ENCODE measurements at places on chromosomes 2 and 18. TPM values are rescaled to one million over a fixed set of nuclear protein-coding genes. Genes with fewer than 3 reads are reported as not detected.
A peak's percentile ranks its signal among the peaks of the same experiment; 100 is the strongest.

The TRIM43 gene
- total RNA-seq = 6.3 TPM

GRCh38 chr2:64643838-64644457 is 9.8 kb downstream of the SERTAD2 start:
- no peak for DNase-seq

DNA sequence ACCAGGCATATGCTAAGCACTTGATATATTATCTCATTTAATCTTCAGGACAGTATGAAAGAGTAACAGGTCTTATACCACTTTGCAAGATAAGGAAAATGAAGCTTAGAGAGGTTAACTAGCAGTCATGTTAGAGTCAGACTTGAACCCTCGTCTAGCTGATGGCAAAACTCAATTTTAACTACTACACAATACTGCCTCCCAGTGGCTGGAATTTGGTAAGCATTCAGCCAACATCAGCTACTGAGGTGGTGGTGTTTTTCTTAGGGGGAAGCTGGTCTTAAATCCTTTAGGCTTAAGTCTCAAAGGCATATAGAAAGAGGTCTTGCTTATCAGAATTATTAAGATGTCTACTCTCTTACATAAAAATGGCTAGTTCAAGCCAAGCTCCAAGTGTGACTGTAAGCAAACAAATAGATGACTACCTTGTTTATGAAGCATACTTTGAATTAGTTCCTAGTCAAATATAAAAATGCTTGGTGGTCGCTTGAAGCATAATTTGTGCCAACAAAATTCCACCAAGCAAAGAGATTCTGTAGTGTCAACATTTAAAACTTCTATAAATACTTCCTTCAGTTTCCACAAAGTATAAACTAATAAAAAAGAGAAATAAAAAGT is 325.4 kb upstream of the FIGN start:
- DNase-seq = peak; percentile 8

The GREB1L gene
- total RNA-seq = 7.6 TPM

The HES6 gene
- total RNA-seq = 56.0 TPM

GRCh38 chr18:10051877-10052631 is 138.2 kb downstream of the VAPA start:
- peak; percentile 3 for DNase-seq

- DNase-seq = no peak
These were observed 11.0 kb upstream of the PLEKHM3 start for GRCh38 chr2:208036357-208036756.

The GLB1L gene
- 6.4 TPM for total RNA-seq

- no peak for DNase-seq
These were observed 9.1 kb downstream of the ASAP2 start for GRCh38 chr2:9215680-9216079.

The REG3G gene
- not detected for total RNA-seq

GRCh38 chr2:129901754-129902415 is 77.6 kb upstream of the RAB6C start:
- no peak for DNase-seq

GRCh38 chr2:126227250-126227649 is 428.7 kb upstream of the GYPC start:
- no peak for DNase-seq

The FHL2 gene
- total RNA-seq = 70.4 TPM

DNA sequence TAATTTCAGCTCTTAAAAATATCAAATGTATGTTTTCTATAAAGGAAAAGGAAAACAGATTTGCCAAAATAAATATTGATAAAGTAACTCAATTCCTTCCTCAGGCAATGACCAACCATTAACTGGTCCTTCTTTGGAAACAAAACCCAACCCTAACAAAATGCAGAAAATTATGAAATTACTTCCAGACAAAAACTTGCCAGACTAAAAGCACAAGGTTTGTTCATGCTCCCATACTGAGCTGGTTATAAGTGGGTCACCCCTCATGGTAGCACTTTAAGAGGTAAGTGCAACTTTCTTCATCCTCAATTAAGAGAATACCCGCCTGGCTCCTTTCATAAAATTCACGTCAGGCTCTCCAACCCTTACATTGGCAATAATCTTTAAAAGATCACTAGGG is 31.1 kb upstream of the TTC32 start:
- no peak for DNase-seq

The CD28 gene
- total RNA-seq = not detected

The C1QL2 gene
- not detected for total RNA-seq

DNA sequence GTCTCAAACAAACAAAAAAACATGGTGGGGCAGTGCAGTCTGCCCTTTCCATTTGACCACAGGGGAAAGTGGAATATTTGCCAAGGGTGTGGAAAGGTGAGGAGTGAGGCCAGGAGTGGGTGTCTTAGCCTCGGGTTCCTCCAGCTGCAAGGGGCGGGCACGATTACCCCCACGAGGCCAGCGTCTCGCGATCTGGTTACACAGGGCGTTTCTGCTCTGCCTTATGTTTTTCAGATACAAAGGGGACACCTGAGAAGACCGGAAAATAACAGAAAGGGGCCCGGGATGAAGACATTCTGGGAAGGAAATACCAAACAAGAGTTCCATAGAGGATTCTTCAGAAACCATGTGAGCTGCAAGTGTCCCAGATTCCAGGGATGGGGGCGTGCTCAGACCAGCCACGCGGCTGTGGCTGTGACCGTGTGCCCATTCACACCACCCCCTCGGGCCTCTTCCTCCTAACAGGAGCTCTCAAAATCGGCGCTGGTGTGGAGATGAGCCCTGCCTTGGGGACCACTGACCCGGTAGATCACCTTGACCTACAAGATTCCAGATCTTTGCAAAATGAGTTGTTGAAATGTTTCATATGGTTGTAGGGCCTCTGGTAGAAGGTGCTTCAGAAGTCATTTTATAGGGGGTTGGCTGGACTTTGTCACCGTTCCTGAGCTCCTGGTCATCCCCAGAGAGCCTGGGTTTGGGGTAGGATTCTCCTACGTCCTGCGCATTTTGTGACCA is 34.2 kb downstream of the FAM178B start:
- DNase-seq = no peak

GRCh38 chr2:29443627-29444026 is 328.4 kb downstream of the CLIP4 start:
- DNase-seq = no peak

DNA sequence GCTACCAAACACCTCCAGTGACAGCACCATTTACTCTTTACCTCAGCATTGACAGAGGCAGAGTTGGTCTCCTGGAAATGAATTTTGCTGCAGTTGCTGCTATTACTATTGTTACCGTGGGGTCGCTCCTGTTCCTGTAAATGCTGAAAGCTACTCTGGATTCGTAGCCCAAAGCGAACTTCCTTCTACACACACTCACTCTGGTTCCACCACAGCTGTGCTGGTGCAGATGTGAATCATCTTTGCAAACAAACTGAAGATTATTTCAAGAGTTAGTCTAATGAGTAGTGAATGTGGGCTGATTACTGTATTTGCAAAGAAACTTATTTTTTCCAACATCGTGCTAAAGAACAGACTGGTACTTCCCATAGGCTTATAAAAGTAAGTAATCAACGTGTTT is 304.0 kb downstream of the LPIN1 start:
- DNase-seq = no peak

The PLGLB1 gene
- total RNA-seq = 0.92 TPM

DNA sequence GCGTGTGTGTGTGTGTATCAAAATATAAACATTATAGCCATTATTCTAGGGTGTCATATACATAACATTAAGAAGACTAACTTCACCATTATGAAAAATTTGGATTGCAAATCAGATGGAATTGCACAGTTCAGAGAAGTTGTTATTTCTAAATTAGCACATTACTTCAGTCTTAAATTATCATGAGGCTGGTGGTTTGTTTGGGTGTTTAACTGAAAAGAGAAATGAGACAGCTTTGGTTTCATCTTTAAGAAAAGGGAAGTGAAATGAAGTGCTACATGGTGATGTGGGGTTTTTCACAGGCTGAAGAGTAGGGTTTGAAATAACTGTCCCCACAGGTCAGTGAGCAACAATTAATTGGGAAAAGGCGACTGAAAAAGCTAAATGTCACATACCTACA is 161.2 kb upstream of the XIRP2 start:
- no peak for DNase-seq

DNA sequence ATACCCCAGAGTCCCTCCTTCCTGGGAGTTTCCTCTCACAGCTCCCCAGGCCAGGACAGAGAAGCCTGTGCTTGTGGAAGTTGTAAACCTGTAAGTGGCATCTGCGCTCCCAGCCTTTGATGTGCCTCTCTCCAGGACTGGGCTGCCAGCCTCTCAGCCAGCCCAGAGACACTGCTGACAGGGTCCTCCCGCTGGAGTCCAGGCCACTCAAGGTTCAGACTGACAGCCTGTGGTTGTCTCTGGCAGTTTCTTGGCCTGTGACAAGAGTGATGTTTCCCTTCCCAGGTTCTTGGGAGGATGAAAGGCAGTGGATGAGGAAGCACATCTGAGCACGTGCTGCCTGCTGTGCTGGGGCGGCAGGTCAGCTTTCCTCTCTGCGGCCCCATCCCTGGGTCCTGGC is 3.0 kb downstream of the SLC35F6 start:
- DNase-seq = no peak

DNA sequence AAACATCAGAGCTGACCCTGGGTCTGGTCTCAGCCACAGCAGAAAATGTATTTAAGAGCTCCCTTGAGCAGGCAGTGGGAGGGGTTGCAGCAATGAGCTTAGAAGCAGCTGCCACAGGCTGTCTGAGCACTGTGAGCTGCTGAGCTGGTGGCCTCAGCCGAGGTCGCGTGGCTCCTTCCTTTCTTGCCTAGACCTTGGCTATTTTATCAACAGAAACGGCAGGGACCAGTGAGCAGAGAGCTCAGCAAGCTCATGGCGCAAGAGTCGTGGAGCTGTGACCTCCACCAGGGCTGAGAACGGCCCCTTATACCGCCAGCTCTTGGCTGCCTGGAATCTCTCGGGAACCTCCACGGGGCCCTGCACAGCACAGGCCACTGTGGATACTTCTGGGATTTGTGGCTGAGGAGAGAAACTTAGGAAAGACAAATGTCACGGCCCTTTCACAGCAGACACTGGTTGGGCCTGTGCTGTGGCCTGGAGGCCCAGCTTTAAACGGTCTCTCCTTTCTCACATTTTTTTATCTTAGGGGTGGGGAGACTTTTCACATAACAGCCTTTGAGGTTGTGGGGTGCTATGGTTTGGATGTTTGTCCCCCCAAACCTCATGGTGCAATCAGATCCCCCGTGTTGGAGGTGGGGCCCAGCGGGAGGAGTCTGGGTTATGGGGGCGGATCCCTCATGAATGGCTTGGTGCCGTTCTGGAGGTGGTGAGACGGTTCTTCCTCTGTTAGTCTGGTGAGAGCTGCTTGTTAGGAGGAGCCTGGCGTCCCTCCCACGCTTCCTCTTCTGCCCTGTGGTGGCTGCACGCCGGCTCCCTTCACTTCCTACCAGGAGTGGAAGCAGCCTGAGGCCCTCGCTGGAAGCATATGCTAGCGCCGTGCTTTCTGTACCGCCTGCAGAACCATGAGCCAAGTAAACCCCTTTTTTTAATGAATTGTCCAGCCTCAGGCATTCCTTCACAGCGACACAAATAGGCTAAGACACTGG is 1.7 kb downstream of the ALLC start:
- DNase-seq = no peak

- DNase-seq = peak; percentile 91
These were observed 78.2 kb upstream of the GALNT3 start for GRCh38 chr2:165872101-165872791.

DNA sequence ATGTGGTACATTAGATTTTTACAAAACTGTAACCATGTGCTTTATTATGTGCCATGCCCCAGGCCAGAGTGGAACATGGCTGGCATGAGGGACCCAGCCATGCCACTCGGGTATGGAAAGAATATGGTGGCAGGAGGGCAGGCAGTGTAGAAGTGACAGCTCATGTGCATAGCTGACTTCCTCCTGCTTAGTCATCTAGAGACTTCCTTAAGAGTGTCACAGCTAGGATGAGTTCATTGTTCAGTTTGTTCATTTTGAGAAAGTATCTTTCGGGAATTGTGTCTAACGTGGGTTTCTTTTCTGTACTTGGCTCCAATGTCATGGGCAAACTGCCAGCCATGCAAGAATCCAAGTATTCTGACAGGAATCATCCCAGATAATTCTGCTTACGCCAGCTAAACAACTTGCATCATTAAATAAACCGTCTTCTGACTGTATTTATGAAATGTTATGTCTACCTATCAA is 94.3 kb upstream of the ITGB6 start:
- DNase-seq = no peak

GRCh38 chr2:105785095-105785847 is 40.6 kb downstream of the NCK2 start:
- no peak for DNase-seq
